D721Med (cell line): ENCODE measurements at places on chromosomes 7 and 10.

- DNase-seq, result no peak
Observed at GRCh38 chr10:103759100-103759781, 96.1 kb downstream of the SH3PXD2A start.

GRCh38 chr10:82468453-82468852 is 593.5 kb downstream of the NRG3 start:
- DNase-seq, result no peak

DNA sequence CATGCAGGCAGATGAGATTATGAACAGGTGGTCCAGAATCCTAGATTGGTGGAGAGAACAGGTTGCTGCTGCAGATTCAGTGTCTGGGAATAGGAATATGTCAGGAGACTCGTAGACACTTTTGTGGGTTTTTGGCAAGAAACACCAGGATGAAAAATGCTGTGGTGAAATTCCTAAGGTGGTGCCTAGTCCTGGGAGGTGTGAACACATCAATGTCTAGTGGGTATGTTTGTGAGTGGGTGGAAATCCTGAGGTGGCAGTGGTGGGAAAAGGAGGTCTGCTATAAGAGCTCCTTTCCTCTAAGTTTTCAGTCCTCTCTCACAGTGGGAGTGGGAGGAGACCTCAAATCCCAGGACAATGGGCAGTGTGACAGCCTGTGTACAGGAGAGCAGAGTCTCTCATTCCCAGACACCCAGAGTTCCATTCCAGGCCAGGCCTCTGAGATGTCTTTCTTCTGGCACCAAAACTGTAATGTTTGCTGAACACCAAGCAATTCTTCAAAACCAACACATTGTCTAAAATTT is 5.1 kb downstream of the ERV3-1 start:
- DNase-seq, result no peak

GRCh38 chr10:7626283-7626682 is 40.5 kb downstream of the ITIH5 start:
- DNase-seq, result no peak

DNA sequence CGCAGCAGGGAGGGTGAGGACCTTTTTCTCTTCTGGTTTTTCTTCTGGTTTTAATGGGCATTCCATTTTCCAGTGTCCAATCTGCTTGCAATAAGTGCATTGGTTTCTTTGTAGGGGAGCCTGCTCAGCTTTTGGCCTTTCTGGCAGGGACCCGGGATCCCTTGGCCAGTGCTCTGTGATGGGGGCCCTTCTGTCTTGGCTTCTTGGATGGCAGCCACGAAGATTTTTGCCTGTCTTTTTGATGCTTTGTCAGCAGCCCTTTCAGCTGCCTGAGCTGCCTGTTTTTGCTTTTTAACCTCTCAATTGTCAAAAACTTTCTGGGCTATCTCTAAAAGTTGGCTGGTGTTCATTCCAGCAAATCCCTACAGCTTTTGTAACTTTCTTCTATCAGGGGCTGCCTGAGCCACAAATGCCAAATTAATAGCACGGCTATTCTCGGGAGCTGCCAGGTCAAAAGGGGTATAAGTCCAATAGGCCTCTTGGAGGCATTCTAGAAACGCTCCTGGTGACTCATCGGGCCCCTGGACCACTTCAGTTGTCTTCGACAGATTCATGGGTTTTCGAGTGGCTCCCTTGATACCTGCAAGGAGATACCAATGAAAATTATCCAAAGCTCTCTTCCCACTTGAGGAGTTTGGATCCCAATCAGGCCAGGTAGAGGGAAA is 179.9 kb upstream of the MBL2 start:
- no peak for DNase-seq

GRCh38 chr7:66847879-66848790 is 72.9 kb upstream of the TMEM248 start:
- DNase-seq, result no peak

- no peak for DNase-seq
Observed at GRCh38 chr10:19024611-19025010, 24.0 kb upstream of the MALRD1 start.

DNA sequence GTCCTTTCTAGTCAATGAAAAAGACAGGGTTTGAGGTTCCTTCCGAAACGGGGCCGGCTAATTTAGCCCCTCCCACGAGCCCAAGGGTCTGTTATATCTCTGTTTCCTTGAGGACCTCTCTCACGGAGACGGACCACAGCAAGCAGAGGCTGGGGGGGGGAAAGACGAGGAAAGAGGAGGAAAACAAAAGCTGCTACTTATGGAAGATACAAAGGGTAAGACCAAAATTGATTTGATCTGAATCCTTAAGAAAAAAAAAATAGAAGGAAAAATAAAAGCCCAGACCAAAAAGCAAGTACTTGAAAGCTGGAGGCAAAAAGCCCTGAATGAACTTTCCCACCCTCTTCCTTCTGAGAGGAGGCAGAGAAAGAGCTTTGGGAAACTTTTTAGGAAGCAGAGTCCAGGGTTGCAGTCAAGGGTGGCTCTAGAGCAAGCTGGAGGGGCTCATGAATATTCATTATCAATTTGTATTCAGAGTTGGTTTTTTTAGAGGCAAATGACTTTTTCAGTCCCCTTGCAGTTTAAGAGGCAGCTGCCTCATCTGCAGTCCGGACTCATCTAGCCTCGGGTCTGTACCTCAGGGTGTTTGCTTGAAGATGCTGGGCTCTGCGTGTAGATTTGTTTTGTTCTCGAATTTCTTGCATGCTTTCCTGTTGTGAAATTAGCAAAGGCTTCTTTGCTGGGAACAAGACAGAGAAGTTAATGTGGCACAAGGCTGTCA is at the start of gene ENTPD1:
Gene ENTPD1 (plus strand): TSS at position 123 of the 721 bp plus-strand sequence. CDS start 77 bp downstream, at position 200.
- DNase-seq, result no peak

DNA sequence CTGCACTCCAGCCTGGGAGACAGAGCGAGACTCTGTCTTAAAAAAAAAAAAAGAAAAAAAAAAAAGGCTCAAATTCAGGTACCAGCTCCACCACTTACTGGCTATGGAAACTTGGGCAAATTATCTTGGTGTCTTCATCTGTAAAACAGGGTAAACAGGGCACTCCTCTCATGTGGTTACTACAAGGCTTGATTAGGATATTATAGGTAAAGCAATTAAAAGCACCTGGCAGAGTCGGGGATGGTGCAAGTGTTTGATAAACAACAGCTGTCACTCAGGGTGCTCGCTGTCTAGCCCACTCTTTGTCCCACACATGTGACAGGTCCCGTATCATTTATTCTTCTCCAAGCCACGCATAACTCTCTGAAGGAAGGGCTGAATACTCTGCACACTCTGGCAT is 96.9 kb downstream of the SORBS1 start:
- no peak for DNase-seq

DNA sequence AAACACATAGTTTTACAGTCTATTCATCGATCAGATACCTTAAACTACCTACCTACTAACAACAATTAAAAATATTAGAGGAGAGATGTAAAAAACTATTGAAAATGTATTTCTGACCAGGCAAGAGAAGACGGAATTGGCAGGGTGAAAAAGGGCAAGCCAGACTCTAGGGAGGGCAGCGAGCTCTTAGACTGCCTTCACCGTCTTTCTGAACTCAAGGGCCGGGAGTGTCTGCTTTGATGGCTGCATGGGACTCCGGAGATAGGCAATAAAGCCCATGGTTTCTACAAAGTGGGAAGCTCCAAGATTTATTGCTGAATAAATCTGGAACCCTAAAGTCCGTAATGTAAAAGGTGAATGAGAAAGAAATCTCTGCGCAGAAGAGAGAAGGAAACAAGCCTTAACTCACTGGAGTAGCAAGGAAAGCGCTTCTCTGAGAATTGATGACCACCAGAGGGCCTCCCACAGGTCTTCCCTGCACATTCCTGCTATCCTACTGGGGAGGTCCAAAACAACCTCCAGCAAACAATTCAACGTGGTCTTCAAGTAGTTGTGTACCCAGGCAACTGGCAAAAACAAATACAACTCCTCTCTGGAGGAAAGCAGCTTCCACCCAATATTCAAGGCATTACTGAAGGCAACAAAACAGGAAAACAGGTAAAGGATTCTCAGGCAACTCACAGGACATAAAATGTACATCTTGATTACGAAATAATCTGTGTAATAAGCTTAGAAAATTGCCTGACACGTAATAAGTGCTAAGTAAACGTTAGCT is 181.3 kb downstream of the SDK1 start:
- no peak for DNase-seq

GRCh38 chr7:36304099-36304425 is 85.6 kb upstream of the ANLN start:
- DNase-seq, result no peak

DNA sequence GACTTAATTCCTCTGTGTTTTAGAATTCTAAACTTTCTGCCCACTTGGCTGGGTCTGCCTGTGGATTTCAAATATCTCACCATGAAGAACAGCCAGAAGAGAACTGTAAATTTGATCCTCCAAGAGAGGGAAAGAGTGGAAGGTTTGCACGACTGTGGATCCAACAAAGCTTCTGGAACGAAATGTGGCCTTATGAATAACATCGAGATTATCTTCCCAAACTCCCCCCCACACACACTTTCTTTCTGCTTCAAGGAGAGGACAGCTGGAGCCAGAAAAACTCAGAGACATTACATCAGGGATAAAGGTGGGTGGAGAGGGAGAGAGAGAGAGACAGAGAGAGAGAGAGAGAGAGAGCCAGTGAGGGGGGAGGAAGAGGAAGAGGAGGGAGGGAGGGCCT is 570.1 kb upstream of the MGMT start:
- DNase-seq, result no peak

GRCh38 chr7:132683896-132684690 is 107.8 kb upstream of the PLXNA4 start:
- no peak for DNase-seq

DNA sequence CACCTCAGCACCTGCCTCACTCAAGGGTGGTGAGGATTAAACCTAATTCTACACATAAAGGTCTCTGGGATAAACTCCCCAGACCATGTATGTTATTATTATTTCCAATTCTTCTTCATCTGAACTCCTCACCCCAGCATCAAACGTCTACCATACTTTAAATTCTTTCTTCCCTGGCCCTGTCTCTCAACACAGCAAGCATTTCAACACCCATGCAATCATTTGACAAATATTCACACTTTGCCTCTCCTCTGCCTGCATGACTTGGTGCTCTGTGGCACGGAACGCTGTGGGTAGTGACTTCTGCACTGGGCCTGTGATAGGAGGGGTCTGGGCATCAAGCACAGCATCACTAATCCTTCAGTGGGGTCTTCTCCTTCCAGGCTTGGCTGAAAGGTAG is 490.8 kb downstream of the TNS3 start:
- no peak for DNase-seq

DNA sequence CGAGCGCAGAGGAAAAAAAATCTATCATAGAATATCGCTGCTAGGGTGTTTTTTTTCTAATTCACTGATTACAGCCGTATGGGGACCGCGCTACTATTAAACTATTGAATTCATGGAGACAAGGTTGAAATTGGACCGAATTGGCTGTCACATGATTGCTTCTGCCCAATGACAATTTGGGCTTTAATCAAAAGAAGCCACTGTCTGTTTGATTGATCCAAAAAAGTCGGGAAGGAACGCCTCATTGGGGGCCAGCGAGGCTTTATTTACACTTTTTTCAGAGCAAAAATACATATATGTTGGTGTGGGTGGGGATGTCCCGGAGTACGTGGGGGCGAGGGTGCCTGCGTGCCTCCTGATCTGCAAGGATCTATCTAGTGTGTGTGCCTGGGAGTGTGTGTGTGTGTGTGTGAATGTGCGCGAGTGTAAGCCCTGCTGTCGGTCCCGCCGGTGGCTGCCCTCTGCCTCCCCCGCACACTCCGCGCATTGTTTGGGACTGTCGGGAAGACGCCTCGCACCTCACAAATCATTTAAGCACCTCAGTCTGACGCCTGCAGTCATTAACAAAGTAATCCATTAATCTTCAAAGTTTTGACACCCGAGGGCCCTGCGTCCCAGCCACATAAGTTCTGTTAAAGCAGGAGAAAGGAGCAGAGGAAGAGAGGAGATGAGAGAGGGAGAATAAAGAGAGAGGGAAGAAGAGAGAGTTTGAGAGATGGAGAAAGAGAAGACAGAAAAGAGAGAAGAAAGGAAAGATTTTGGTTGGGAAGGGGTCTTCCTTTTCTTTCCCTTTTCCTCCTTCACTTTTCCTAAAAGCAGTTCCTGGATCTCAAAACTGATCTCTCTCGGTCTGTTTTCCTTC is at the start of gene HOXA2:
Gene HOXA2 (minus strand): TSS at position 103 of the 862 bp plus-strand sequence. CDS start 183 bp downstream, outside the sequence.
- DNase-seq, result no peak

GRCh38 chr10:4294996-4295792 is 510.2 kb upstream of the KLF6 start:
- no peak for DNase-seq

DNA sequence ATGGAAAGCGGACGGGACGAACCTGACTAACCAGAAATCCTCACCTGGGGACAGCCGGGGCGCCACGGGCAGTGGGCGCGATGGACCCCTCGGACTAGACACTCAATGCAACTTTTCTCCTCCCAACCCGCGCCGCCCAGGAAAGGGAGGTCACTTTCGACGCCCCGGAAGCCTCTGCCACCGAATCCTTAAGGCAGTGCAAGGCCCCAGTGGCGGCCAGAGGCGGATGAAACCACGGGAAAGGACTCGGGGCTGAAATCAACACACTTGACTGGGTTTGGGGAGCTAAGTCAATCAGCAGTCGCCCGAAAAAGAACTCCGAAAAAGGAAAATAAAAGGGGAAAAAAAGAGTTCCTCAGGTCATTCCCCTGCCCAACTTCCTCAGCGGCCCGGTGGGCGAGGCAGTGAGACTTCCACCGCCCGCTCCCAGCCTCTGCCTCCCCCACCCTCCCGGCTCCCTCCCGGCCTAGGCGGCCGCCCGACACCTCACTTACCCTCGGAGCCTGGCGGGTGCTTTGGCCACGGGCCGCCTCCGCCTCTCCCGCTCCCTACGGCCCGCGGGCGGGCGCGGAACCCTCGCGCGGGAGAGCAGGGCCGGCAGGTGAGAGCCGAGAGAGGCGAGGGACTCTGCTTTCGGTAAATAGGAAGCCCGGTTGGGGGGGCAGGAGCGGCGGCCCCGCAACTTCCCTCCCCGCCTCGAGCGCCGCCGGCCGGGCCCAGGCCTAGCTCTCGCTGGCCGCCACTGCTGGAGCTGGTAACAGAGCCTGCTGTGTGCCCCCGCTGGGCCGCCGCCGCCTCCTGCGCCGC is 518 bp downstream of the WAPL start:
- DNase-seq, result no peak

DNA sequence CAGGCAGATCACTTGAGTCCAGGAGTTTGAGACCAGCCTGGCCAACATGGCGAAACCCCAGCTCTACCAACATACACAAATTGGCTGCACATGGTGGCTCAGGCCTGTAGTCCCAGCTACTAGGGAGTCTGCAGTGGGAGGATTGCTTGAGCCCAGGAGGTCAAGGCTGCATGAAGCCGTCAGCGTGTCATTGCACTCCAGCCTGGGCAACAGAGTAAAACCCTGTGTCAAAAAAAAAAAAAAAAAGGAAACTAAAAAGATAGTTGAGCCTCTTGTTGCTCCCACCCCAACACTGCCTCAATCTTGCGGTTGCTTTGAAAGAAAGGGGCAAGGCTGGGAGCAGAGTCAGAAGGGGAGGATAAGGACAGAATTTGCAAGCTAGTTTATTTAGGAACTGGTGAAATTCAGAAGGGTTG is 69.9 kb downstream of the SYPL1 start:
- DNase-seq, result no peak

DNA sequence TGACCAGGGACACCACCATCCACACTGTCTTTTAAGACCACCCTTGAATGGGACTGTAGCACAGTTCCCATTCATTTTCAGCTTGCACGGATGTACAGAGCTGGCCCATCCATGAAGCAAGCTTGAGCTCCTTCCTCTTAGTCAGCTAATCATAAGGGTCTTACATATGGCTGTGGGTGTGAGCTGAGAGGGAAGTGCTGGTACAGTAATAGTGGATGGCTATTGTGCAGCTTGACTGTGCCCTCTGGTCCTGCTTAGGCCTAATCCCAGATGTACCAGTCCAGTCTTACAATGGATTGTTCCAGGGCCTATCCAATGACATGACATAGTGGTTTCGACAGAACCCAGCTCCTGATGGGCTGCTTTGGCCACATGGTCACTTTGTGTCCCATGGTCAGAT is 96.9 kb upstream of the ZNF438 start:
- no peak for DNase-seq

GRCh38 chr10:14584661-14585060 is 190.0 kb downstream of the FAM107B start:
- no peak for DNase-seq
